Activated CD8-positive, alpha-beta memory T cell treated with anti-CD3 and anti-CD28 coated beads for 4 hours (primary cell): ENCODE measurements at places on chromosomes 5 and 9.

- DNase-seq, result no peak
Observed at GRCh38 chr5:123486951-123487655, 24.9 kb upstream of the CSNK1G3 start.

DNA sequence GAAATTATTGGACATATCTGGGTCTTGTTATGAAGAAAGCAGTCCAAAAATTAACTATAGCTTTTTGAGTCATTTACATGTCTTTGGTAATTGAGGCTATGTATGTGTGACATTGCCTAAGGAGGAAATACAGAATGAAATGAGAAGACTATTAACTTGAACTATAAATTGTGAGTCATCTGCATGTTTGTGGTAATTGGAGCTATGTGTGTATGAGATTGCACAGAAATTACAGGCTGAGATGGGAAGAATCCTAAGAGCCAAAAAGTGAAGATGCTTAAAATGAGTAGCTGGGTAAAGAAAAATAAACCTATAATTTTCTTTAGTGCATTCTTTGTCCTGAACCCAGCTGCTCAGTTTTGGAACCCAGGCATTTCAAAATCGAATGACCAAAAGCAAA lies 747.6 kb upstream of the EDIL3 start:
- DNase-seq, result no peak

DNA sequence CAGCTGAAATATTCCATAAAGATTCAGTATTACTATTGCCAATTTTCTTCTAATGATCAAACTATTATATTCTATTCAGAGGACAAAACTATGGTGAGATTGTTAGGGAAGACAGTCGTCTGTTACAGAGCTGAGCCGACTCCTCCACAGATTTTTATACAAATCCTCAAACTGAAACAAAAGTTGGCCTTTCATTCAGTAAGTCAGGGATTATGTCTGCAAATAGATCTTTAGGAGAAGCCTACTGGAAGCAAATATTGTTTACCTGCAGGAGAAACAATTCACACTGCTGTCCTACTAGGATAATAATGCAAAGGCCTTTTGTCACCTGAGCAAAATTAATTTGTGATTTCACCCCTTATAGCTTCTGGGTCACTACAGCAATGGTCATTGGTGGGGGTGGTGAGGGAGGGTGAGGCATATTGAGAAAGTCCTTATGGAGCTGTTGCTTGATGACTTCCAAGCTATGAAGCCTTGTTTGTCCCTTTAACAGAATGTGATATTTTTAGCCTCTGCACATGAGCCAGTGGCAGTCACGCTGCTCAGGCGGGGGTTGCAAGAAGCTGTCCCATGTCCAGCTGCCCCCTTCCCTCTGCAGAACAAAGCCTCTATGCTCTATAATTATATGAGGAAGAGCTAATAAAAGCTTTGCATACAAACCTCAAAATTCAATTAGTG lies 200.5 kb upstream of the KLF9 start:
- no peak for DNase-seq

- DNase-seq, result no peak
Observed at GRCh38 chr5:170634256-170634990, 130.6 kb downstream of the KCNIP1 start.

- no peak for DNase-seq
Observed at GRCh38 chr5:90894866-90895420, 336.3 kb downstream of the ADGRV1 start.

DNA sequence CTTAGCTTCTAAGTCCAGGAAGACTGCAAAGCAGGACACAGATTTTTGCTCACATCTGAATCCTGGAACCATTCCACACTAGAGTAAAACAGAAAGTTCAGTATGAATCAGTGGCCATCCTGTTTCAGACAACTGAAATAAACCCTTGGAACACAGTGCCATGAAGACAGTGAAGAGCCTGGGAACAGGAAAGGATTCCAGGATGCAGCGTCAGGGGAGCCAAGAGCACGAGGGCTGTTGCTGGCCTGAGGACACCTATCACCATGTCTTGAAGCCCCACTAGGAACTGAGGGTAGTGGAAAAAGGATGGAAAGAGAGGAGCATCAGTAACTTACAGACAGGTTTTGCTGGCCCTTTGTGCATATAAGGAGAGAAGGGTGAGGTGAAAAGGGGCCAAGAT lies 115.3 kb upstream of the FSTL4 start:
- no peak for DNase-seq

- no peak for DNase-seq
Observed at GRCh38 chr9:87554976-87555375, 57.3 kb downstream of the DAPK1 start.

- DNase-seq, result no peak
Observed at GRCh38 chr5:157914151-157914788, 55.3 kb upstream of the CLINT1 start.

DNA sequence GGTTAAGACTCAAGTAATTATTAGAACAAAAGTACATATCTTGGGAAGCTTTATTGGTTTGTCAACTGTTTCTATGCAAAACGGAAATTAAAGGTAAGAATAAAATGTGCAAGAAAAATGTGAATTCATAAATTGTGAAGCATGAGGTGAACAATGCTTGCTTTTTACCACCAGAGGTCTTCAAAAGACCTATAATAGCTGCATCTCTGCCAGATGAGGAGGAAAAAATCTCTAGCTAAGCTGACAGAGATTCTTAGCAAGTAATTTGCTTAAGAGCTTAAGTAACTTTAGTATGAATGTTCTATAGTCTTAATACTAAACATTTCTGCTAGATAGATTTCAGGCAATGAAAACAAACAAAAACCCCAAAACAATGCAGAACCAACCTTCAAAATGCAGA lies 54.1 kb downstream of the MRPS30 start:
- DNase-seq, result no peak

GRCh38 chr5:148457183-148457620 lies 73.4 kb downstream of the FBXO38 start:
- DNase-seq, result no peak

GRCh38 chr5:5629607-5629978 lies 207.1 kb downstream of the ICE1 start:
- no peak for DNase-seq

DNA sequence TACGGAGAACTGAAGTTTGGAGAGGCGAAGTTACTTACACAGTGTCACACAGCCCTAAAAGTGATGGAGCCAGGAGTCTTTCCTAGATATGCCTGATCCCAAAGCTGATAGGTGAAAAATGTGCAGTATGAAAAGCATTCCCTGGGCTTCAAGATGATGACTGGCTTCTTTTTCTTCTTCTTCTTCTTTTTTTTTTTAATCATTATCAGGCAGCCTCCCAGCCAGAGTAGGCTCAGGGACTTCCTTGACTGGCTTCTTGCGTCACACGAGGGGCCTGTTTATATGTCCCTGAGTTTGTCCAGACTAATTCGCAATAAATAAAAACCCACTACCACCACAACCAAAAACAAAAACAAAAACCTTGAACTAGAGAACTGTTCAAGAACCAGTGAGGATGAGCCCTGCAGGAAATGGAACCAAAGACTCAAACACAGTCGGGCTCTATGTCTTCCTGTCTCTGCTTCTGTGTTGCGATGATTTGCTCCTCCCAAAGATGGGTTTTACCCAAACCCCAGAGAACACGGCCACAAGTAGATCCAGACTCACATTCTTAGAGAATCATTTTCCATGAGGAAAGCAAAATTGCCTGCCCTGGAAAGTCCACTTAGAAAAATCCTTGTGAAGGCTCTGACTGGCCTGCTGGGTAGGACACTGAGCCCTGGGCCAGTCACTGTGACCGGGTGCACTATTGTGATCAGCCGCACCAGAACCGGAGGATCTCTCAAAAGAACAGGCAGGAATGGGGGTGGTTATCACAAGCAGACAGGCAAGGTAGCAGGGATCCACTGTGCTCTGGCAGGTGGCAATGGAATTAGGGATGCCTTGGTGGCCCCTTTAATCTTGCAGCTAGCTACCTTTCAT lies 38.0 kb upstream of the ADAM19 start:
- DNase-seq, result no peak

DNA sequence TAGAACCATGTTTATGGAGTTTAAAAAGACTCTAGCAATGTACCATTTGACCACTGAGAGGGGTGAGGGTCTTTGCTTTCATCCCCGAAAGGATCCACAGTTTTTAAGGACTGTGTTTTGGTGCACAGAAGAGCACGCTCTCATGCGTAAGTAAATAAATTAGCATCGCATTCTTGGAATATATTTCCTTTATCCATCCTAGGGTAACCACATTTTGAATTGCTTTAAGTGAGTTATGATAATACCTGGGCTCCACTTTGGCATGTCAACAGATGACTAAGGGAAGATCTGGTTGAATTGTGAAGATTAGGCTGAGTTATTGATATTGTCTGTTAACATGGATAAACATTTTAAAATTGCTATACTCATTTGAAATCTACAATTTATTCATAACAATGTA lies 89.4 kb upstream of the EDIL3 start:
- DNase-seq, result no peak

DNA sequence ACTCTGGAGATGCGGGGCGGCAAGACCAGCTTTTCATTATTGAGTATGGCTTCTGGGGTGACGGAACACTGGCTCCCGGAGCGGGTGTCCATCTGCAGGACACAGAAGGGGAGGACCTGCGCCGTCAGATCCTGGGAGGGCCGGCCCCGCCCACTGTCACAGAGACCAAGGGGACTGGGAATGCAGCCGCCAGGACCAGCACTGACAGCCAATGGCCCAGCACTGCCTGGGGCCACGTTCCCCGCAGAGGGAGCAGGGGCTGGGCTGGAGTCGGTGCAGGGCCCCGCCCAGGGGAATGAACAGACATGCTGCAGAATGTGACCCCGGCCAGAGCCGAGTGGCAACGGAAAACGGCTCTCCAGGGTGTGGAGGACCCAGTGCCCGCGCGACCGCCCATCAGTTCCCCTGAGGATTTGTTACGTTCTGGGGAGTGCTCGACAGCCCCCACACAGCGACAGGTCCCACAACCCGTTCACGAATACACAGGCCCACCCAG lies at the start of gene ZDHHC11:
TSS of gene ZDHHC11 (minus strand) at position 476 of the 496 bp plus-strand sequence. CDS start at position 92, 384 bp downstream.
- no peak for DNase-seq

GRCh38 chr9:136306211-136307208 lies 2.6 kb upstream of the CCDC187 start:
- no peak for DNase-seq

DNA sequence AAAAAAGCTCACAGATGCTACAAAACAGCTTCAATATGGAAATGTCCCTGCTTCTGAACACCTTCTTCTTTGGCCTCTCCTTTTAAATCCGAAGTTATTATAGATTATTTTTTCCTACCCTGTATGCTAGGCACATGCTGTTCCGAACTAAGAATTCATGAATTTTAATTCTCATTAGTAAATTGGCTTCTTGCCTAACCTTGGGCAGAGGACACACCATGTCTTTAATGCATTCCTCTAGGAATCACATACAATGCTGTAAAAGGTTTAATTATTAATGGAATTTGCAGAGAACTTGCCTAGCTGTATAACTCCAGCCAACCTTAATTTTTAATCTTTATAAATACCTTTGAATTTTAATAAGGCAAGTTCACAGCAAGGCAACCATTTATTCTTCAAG lies 234.4 kb downstream of the NTRK2 start:
- no peak for DNase-seq

- no peak for DNase-seq
Observed at GRCh38 chr5:32285510-32286138, 27.1 kb downstream of the MTMR12 start.

DNA sequence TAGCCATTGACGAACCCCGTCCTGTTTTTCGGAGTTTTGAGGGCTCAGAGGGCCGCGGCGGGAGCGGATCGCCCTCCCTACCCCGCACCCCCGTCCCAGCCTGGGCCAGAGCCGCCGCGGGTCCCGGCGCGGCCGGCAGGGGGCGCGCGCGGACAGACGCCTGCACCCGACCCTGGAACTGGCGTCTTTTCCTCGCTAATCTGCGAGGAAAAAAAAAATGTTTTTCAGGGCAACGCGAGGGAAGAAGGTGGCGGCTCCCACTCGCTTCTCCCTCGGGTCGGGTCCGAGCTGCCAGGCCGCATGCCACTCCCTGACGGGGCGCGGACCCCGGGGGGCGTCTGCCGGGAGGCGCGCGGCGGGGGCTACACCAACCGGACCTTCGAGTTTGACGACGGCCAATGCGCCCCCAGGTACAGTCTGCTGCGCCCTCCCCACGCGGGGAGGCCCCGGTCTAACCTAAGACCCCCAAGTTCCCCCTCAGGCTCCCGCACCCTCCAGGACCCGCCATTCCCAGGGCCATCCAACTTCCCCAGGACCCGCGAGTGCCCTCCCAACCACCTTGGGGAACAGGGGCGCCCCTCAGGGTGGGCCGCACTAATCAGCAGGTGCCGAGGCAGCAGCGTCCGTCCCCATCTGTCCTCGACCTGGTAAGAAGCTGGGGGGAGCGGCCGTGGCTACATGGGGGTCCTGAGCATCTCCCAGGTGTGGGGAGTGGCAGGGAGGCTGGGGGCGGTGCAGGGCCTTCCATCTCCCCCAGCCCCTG lies at the start of gene KCNT1:
TSS of gene KCNT1 (plus strand) at position 227 of the 763 bp plus-strand sequence. CDS start at position 301, 74 bp downstream.
- DNase-seq, result no peak

DNA sequence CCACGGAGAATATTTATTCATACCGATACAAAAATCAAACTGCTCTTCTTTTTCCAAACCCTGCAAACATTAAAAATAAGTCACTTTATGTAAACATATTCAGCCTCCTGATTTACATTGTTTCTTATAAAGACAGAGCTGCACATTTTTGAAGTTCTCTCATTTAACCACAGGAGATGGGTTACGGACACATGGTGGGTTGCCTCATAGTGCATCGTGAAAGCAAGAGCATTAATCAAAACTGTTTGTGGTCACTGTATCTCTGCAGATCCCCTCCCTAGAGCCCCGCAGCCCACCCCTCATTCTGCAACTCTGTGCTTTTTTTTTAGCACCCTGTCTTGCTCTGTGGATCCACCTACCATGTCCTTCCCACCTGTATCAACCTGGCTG lies 43.3 kb upstream of the EQTN start:
- DNase-seq, result no peak

DNA sequence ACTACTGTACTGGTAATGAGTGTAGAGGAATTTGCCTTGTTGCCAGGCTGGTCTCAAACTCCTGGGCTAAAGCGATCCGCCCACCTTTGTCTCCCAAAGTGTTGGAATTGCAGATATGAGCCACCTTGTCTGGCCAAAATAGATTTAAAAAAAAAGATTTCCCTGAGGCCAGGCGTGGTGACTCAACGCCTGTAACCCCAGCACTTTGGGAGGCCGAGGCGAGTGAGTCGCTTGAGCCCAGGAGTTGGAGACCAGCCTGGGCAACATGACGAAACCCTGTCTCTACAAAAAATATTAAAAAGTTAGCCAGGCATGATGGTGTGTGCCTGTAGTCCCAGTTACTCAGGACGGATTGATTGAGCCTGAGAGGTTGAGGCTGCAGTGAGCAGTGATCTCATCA lies 62.5 kb downstream of the IPO11 start:
- no peak for DNase-seq

DNA sequence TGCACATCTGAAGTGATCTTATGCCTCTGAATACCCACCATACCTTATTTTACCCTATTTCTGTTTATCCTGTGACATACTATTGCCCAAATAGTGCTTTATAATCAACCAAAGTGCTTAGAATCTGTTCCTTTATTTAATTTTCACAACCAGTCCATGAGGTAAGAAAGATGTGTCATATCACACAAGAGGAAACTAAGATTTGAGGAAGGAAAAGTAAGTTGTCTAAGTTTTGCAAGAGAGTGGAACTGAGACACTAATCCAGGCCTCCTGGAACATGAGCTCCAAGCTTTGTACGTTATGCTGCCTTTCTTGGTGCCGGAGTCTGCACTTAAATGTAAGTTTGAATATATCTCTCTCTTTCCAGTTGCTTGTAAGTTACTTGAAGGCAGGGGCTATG lies 17.2 kb downstream of the KDM3B start:
- no peak for DNase-seq

GRCh38 chr5:148760945-148761638 lies 65.3 kb upstream of the ADRB2 start:
- no peak for DNase-seq

GRCh38 chr5:79640571-79641055 lies 28.4 kb downstream of the TENT2 start:
- no peak for DNase-seq

GRCh38 chr9:112384690-112385089 lies 4.8 kb downstream of the HSDL2 start:
- DNase-seq, result no peak
